Kidney tubule cell (primary cell): ENCODE measurements at places on chromosomes 5 and 9.

DNA sequence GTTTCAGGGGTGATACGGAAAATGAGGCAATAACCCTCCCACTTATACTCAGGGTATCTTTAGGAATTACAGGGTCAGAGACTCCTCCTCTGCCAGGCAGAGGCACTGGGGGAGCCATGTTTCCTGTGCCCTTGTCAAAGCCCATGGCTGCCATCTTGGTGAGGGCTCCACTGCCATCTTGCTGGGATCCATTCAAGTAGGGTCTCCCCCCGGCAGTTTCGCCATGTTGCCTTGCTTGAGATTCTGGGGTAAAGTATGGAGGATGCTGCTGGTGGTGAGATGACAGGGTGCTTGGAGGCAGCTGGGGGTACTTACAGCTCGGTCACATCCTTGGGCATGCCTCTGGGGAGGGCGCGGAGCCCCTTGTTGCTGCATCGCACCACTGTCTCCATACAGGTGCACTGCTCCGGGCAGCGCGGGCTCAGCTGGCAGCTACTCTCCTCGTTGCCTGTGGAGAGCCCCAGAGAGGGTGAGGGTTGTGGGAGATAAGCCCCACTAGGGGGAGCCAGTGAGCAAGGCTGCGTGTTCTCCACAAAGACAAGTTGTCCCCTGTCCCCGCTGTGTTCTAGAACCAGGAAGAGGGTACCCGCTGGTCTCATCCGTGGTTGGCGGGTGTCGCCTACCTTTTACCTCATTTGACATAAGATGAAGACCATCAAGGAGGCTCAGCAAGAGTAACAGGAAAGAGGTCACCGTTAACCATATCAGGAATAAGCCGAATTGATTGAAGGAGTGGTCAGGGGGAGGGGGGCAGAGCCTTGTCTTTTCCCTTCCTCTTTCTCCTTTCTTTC is 169.0 kb upstream of the PANK3 start:
- DNase-seq, result peak; percentile 26

DNA sequence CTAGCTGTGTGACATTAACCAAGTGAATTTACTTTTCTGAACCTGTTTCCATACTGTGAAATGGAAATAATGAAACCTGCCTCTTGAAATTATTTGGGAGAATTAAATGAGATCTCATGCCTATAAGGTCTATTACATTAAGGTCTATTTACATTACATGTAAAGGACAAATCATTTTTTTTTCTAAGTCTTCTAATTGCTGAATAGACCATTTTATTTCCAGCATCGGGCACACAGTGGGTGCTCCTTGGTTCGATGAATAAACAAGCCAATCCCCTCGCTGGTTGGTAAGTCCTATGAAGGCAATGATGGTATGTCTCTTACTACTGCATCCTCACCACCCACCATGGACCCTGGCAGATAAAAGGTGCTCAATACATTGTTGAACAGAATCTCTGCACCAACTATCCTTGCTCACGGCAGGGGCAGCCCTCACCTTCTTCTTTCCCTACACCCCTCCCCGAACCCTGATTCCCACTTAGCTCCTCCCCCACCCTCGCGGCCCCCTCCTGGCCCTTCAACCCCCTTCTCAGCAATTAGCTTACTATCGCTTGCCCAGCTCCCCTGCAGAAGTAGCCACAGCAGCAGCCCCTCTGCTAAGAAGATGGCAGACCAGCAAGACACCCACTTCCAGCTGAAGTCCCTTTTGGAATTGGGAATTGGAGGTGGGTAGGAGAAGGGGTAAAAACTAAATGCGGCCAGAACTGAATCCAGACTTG is 3.0 kb downstream of the PCDH1 start:
- no peak for DNase-seq

GRCh38 chr5:171479776-171480125 is 60.3 kb downstream of the FGF18 start:
- DNase-seq, result no peak

DNA sequence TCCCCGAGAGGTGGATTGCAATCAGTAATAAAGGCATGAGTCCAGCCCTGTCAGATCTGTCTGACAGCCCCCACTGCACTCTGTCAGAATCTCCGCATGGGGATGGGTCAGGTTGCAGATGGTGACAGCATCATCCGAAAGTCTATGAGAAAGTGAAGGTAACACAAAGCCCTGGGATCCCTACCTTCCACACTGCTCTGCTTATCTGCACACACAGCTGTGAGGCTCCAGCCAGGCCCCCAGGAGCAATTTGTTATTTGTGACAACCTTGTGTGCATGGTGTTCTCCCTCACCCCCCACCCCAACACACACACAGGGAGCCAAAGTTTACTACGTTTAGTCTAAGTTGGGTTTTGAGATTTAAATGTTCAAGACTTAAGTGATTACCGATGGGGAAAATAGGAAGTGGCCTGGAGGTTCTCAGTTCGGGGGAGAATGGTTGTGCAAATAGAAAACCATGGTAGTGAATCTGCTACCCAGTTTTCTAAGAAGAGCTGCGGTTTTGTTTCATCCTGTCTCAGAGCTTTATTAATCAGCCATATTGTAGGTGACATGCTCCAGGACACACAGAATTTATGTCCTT is 92.7 kb downstream of the SV2C start:
- DNase-seq, result no peak

DNA sequence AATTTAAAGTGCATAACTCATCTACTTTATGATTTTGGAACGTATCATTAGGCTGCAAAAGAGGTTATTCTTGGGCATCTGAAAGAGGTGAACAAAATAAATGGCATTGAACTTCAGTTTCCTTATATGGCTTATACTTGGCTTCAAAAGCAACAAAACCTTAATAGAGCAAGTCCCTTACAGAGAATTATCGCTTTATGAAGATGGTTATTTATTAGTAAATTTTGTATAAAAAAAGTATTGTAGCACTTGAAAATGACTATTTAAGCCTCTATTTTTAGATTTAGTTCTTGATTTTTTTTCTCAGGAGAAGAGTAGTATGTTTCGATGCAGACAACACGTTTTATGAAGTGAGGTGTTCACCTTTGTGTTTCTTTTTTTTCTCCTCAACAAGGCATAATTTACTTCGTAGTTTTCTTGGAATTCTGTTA is 2.0 kb downstream of the ERBIN start:
- DNase-seq, result no peak

- peak; percentile 49 for DNase-seq
Observed at GRCh38 chr9:106880863-106881262, 17.9 kb downstream of the ZNF462 start.

DNA sequence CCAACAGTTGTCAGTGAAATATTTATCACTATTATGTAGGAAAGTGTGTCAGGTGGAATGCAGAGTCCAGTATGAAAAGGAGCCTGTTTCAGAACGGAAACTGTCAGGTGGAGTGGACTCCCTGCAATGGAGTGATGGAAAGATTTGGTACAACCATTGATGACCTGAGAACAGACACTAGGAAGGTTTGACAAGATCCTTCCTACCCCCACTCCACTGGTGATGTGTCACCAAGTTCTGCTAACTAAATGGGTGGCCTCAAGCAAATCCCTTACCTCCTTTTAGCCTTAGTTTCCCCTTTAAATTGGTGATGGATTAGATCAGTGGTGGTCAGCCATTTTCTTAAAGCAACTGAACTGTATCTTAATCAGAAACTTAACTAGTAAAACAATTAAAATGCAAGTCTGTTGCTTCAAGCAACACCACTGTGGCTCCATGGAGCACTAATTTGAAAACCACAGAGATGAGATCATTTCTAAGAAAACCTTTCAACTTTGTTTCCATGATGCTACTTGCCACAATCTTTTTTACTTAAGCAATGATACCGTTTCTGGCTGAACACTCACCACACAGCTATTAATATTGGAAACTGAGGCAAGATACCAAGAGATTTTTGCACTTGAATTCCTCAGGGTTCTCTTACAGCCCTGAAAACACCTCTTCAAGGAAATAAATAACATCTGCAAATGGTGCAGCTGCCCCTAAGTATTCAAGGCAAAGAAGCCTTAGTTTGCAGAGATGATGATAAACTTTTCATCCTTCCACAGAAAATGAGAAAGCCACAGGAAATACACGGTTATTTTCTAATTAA is 140.6 kb downstream of the ERCC6L2 start:
- DNase-seq, result peak; percentile 50

DNA sequence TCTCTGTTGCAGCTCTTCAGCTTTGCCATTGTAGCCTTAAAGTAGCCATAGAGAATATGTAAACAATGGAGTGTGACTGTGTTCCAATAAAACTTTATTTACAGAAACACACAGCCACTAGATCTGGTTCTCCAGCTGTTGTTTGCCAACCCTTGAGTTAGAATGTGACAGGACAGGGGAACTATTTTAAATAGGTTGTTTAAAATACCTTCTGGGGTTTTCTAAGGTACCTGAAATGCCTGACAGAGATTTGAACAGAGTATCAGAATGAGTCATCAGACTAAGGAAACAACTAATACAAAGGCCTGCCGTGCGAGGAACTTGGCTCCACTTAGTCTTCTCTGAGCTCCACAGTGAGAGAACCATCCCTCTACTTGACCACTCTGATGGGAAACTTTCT is 85.4 kb downstream of the HSD17B4 start:
- DNase-seq, result peak; percentile 57

DNA sequence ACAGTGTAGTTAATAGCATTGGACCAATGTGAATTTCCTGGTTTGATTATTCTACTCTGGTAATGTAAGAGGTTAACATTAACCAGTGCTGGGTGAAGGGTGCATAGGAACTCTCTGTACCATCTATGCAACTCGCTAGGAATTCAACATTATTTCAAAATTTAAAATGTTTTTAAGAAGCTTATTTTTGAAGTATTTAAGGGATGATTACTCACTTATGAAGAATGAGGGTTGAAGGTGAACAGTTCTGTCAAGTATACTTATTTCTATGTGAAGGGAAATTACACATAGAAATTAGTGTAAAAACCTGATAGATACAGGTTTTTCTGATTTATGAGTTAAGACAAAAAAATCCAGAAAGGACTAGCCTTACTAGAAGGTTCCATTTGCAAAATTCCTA is 165.8 kb downstream of the INSYN2B start:
- no peak for DNase-seq

- peak; percentile 42 for DNase-seq
Observed at GRCh38 chr5:170681013-170681433, 102.5 kb upstream of the GABRP start.

DNA sequence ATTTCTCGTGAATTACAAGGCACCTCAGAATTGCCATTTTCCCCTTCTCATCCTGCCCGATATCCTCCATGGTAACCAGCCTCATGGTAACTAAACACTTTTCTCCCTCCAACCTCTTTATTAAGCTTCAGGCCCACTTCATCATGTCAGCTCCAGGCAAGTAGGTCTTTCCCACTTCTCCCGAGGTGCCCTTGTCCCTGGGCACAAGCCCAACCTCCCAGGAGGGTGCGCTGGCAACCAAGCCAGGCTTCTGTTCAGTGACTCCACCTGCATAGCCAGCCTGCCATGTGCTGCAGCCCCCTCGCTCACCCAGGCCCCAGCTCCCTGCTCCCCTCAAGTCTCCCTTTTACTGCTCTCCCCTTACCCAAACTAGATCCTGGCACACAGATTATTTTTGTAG is 47.4 kb upstream of the AFAP1L1 start:
- DNase-seq, result no peak

DNA sequence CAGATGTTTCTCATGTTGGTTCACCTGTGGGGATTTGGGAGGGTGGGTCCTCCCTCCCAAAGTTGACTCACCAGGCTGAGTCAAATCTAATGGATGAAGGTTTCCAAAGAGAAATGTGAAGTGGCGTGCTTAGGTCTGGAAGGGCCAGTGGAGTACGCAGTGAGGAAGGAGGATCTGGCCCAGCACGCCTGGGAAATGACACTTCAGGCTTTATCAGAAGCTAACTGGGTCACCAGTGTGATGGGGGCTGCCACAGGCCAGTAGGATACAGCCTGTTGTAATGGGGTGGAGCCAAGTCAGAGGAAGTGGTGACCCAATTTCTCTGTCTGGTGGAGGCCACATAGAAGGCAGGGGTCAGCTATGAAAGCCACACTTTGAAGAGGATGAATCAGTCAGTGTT is 18.0 kb downstream of the POLR1E start:
- peak; percentile 21 for DNase-seq

- DNase-seq, result no peak
Observed at GRCh38 chr9:131621551-131622358, 76.4 kb downstream of the PRRT1B start.

DNA sequence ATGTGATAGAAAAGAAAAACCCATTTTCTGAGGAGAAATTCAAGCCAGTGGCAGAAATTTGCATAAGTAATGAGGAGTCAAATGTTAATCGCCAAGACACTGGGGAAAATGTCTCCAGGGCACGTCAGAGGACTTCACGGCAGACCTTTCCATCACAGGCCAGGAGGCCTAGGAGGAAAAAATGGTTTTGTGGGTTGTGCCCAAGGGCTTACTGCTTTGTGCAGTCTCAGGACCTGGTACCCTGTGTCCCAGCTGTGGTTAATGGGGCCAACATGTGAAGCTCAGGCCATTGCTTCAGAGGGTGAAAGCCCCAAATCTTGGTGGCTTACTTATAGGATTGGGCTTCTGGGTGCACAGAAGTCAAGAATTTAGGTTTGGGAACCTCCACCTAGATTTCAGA is 54.8 kb upstream of the ADAMTS2 start:
- DNase-seq, result no peak

DNA sequence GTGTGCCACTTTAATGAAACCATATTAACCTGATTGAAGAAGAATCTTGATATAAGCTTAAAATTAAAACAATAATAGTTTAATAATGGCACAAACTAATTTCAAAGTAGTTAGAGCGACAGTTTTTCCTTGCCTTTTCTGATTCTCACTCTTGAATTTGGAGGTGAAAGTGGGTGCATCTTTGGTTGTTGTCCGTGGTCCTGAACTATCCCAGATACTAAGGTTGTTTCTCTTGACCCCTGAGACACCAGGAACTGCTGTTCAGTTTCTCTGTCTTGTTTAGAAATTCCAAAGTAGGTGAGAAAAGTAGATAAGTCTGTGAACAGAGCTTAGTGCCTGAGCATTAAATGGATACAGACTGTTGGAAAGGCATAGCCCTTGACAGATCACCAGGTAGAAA is 274.7 kb downstream of the FBXL7 start:
- DNase-seq, result no peak

DNA sequence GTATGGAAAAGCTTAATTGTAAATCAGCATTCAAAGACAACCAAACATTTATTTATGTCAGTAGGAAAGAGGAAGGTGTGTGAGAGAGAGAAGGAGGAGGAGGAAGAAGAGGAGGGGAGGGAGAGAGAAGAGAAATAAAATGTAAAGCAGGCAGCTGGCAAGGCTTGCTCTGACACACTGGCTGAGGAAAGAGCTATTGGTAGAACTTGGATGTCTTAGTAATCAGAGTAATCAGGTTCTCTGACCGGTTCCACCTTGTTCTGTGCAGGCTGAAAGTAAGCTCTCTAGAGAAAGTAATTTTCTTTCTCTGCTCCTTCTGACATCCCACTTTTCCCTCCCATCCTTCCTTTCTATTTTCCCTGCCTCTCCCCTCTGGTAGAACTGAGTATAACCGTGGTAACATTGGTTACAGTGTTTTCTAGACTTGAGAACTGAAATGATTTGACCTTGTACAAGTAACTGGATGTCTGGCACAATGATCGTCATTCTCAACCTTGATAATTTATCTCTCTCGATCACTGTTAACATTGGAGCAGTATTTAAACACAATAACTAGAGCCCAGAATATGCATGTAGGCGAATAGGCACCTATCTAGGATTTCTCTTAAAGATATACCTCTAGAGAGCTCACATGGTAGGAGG is 33.3 kb downstream of the TLE4 start:
- DNase-seq, result no peak

- no peak for DNase-seq
Observed at GRCh38 chr5:76292620-76293322, 110.3 kb upstream of the IQGAP2 start.
